CD4-positive, alpha-beta T cell treated with Interleukin-15 for 1 hour (primary cell): ENCODE measurements at places on chromosomes 5 and 9.

- DNase-seq: peak; percentile 16
Measured at GRCh38 chr5:162209005-162209605, 141.5 kb downstream of the GABRG2 start.

GRCh38 chr5:11851416-11851815 is 52.8 kb downstream of the CTNND2 start:
- no peak for DNase-seq

DNA sequence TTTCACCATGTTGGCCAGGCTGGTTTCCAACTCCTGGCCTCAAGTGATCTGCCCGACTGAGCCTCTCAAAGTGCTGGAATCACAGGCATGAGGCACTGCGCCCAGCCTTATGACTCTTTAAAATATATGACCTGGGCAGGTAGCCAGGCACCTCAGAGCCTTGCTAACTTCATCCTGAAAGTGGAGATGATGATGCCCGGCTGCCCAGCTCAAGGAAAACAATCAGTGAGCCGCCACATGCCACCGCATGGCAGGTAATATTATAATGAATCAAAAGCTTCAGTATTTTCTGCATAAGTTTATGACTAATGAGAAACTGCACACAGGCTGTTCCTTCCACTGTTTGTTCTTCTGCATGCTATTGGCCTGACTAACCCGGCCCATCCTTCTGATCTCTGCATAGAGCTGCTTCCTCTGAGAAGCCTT is 30.4 kb upstream of the DMRT1 start:
- DNase-seq: no peak

GRCh38 chr5:142610176-142611001 is 75.5 kb downstream of the FGF1 start:
- no peak for DNase-seq

DNA sequence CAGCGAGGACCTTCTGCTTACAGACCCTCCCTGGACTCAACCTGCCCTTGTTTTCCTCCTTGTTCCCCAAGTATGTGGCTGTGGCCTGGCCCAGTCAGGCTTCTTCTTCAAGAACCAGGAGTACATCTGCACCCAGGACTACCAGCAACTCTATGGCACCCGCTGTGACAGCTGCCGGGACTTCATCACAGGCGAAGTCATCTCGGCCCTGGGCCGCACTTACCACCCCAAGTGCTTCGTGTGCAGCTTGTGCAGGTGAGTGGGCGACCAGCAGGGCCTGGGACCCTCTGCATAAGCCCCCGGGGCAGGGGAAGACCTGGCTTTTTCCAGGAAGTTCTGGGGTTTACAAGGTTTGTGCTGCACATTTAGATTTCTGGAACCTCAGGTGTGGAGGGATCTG is 56.9 kb downstream of the ABLIM3 start:
- no peak for DNase-seq

- peak; percentile 20 for DNase-seq
Measured at GRCh38 chr5:14983666-14984441, 112.3 kb upstream of the ANKH start.

GRCh38 chr9:15927161-15927560 is 374.3 kb downstream of the CCDC171 start:
- DNase-seq: no peak

- DNase-seq: no peak
Measured at GRCh38 chr9:22098643-22099332, 89.7 kb upstream of the CDKN2B start.

DNA sequence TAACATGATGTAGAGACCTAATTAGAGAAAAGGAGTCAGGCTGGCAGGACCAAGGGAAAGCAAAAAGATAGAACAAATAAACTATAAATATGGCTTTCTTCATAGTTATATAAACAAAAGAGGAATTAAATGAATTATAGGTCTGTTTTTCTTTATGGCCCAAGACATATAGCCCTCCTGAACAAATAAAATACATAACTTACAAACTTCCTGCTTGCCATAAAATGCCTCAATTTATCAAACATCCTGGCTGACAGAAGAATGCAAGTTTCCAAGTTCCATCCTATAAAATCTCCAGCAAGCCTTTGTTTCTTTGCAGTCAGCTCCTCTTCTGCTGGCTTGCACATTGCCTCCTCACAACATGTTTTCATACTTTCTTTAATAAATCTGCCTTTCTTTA is 31.3 kb upstream of the IRGM start:
- DNase-seq: no peak

DNA sequence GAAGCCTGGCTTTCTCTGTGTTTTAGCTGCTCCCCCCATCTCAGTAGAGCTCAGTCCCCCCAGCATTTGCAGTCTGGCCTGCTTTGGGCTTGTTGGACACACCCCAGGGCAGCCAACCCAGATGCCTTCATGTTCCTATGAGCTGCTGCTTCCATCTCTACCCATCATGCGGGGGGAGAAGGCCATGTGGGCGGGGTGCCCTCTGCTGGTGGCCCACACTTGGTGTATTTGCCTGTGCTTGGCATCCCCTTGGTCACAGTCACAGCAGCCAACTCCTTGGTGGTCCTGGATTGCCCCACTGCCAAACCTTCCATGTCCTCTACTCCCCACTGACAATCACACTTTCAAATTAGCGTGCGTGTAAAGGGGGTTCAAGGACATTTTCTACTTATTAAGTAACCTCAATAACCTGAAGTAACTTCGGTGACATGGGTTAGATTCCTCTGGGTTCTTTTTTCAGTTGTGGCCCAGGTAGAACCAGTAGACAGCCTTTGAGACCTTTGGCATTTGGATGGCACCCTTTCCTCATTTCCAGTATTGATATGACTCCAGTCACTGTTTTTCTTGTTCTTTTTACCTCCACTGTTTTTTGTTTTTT is 42.8 kb downstream of the SNX30 start:
- peak; percentile 78 for DNase-seq

DNA sequence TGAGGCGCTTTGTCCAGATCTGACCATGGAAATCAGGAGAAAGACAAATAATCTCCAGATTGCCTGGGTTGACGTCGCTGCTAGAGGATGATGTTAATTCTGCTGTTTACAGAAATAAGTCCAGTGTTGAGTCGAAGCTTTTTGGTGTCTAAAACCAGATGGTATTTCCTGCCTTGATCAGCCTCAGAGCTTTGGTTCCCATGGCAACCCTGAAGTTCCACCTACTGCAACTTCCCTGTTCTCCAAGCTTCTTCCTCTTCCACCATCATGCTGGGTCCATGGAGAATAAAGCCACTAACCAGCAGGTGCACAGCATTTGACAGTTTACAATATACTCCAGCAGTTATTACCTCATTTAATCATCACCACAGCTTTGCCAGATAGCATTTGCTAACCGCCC is 18.0 kb upstream of the GABBR2 start:
- peak; percentile 60 for DNase-seq

DNA sequence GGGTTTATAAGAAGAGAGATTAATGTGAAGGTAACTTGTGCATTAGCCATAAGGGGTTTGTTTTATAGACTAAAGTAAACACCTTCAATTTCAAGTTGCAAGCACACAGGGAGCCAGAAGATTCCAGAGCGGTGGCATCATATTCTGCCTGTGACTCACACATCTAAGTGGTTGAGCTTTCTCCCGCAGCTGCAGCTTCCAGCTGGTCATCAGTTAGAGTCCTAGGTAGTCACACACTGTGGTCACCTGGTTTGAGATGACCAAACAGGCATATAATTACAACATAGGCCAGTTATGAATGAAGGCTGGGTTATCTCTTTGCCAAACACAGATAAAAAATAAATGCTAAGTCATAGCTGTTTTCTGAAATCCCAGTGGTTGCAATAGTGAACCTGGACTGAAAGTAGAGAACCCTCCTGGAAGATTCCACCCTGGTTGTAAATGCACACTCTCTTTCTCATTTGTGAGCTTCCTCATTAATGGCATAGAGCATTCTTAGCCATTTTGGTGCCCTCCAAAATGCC is 171.3 kb downstream of the GDNF start:
- DNase-seq: no peak

- DNase-seq: no peak
Measured at GRCh38 chr9:101840694-101841188, 102.3 kb upstream of the GRIN3A start.

GRCh38 chr5:130335117-130335516 is 430.9 kb downstream of the CHSY3 start:
- DNase-seq: no peak

GRCh38 chr9:118331622-118332045 is 627.4 kb downstream of the TLR4 start:
- no peak for DNase-seq

GRCh38 chr5:34655354-34655991 is 655 bp upstream of the RAI14 start:
- no peak for DNase-seq

GRCh38 chr9:119523508-119523907 is 154.3 kb upstream of the BRINP1 start:
- no peak for DNase-seq

- peak; percentile 75 for DNase-seq
Measured at GRCh38 chr9:93058355-93059010, at the start of gene SUSD3. Gene SUSD3, plus strand, starts transcription at chr9:93058701. Its CDS starts 42 bp downstream, at chr9:93058743.

DNA sequence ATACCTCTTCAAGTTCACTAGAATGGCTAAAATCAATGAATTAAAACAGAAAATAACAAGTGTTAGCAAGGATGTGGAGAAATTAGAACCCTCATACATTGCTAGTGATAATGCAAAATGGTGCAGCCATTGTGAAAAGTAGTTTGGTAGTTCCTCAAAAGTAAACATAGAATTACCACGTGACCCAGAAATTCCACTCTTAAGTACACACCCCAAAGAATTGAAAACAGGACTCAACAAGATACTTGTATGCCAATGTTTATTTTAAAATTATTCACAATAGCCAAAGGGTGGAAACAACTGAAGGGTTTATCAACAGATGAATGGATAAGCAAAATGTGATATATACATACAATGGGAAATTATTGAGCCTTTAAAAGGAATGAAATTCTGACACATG is 70.3 kb downstream of the BARX1 start:
- DNase-seq: no peak

- DNase-seq: no peak
Measured at GRCh38 chr9:37906312-37907239, 2.6 kb upstream of the SLC25A51 start.

GRCh38 chr5:79795764-79796398 is 106.2 kb downstream of the CMYA5 start:
- no peak for DNase-seq

DNA sequence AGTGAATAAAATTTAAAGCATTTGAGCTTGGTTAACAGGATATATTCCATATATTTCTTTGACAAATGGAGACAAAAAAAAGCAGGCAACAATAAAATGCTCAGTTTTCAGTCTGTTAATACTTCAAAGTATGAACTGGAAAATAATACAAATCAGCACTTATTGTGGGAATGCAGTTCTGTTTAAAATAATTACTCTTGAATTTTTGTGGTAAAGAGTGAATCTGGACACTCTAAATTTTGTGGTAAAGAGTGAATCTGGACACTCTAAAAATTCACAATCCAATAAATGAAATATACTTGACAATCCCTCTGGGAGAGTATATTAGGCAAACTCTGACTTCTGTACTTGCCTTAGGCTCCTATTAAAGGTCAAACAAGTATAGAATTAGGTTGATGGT is 141.9 kb upstream of the RASA1 start:
- no peak for DNase-seq

DNA sequence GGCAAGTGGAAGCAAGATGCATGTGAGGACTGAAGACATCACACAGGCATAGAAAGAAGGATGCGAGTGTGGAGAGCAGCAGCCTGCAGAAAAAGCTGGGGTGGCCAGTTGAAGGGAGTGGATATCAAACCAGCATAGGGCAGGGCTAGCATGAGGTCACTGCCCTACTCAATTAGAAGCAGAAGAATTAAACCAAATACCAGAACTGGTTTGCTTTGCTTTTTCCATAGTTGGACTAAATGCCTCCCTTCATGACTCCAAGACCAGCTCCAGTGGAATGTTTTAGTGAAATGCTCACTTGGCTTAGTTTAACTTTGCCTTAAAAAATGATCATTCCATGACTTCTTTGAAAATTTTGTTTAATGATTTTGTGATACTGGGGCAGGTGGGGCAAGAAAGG is 45.8 kb downstream of the TMEM167A start:
- no peak for DNase-seq

DNA sequence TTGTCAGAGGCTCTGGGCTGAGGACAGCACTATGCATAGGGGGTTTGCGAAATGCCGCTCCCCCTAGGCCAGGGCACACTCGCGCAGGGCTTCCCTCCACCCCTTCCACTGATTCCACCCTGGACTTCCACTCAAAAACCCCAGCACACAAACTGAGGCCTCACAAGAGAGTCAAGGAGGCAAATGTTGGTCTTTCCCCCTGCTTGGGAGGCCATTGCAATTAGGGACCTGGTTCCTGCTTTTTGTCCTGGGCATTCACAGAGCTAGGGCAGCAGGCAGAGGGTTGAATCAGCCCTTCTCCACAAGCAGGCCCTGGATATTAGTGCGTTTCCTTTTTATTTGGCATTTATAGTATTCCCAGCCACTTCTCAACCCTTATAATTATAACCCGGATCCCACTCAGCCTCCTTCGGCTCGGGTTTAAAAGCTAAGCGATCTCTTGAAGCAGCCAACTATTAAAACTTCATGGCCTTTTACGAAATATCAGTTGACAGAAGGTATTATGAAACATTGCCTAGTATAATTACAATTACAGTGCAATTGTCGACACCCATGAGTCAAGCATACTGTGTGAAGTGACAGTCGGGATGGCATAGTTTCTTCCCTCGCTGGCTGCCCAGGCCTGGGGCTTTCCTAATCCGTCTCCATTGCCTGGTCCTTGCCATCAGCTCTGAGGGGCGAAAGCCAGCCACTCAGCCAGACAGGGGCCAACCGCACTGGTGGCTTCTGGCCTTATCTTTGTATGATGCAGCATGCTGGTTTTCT is 285.5 kb upstream of the MAP3K1 start:
- no peak for DNase-seq

GRCh38 chr5:74418261-74418660 is 222.3 kb downstream of the ENC1 start:
- DNase-seq: no peak

DNA sequence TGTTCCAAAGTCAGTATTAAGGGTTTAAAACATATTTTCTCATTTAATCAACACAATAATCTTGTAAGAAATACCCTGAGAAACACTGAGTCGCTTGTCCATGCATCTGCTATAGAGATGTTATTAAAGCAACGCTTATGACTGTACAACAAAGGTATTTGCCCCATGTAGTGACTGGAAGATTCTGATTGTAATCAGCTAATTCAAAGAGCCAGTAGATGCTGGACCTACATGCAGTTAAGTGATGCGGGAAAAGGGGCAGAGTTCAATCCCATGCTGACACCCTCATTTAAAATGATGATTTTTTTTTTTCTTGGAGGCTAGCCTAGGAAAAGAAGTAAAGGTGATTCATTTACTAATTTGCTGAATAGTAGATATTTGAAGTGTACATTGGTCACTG is 149.3 kb upstream of the MTAP start:
- DNase-seq: no peak

GRCh38 chr9:33375238-33375840 is 27.0 kb downstream of the AQP7 start:
- DNase-seq: no peak

- no peak for DNase-seq
Measured at GRCh38 chr5:136030252-136030651, 1.5 kb downstream of the TGFBI start.

DNA sequence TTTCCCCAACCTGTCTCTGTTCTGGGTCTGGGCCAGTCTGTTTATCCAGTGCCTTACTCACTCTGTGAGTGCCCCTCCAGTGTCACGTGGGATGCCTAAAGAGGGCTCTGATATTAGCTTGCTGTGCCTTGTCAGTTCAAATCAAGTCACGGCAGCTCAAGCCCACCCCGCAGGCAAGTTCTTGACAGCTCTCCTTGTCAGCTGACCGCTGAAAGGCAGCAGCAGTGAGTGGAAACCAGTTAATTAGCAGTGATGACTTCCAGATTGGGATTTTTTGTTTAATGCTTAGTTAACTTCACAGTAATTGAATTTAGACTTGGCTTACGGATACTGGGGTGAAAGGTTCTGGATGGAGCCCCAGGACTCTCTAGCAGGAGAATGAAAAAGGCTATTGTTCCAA is 210.1 kb downstream of the PSAT1 start:
- DNase-seq: no peak
